ENCODE measurements at places on chromosomes 1 and 21.

DNA sequence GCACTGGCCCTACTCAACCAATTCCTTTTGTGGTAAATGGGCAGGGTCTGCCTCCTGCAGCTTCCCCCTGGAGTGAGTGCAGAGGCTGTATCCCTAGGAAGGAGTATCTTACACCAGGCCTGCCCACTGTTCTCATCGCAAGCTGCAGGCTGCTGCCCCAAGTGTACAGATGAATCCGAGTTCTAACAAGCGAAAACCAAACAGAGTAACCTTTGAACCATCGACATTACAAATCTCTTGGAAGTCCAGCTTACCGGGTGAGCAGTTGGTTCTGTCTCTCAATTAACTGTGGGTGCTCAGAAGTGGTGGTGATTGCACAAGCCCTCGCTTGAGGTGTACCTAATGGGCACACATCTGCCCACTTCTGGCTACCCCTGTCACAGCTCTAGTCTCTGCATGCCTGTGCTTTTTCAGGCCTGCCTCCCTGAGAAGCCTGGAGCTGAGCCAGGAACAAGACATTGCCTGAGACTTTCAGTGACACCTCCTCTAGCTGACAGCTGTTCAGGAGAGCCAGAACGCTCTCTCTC, 22.7 kb downstream of the INAVA start:
- H3K27ac ChIP-seq: no peak overlapping the region
- peaks cover 13% of the 10 kb centered on the region for H3K27me3 ChIP-seq
- ATAC-seq: no peak

DNA sequence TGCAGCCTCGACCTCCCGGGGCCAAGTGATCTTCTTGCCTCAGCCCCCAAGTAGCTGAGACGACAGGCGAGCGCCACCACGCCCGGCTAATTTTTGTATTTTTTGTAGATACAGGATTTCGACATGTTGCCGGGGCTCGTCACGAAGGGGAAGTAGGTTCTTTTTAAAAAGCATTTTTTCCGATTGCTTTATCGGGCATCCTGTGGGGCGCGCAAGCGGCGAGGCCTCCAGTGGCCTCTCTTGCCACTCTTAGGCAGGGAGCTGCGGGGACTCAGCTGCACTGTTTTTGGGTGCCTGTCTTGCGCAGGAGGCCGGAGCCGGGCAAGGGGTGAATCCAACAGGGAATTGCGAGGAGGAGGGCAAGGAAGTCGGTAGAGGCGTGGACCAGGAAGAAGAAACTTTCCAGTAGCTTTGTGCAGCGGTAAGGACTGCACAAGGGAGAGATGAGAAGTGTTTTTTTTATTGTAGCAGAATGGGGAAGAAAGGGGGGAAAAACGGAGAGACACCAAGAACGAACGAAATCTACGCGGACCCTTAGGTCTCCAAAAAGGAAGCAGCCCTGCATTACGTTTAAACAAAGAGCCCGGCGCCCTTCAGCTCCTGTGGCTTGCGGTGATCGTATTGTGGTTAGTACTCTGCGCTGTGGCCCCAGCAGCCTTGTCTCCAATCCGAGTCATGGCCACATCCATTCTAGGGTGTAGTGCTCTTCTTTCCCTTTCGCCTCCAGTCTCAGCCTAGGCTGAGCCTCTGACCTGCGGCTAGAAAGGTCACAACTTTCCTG, 164.8 kb downstream of the PPIAL4G start:
- H3K27me3 ChIP-seq: peaks cover 82% of the 10 kb centered on the region
- no peak overlapping the region for H3K27ac ChIP-seq
- peaks cover 13% of the 10 kb centered on the region for H3K4me1 ChIP-seq
- H3K36me3 ChIP-seq: no peaks in the 10 kb centered on the region

GRCh38 chr1:181490740-181491712, 7.7 kb downstream of the CACNA1E start:
- H3K4me1 ChIP-seq: peaks cover 4% of the 10 kb centered on the region
- H3K36me3 ChIP-seq: no peaks in the 10 kb centered on the region
- no peak overlapping the region for H3K4me3 ChIP-seq
- H3K27me3 ChIP-seq: peaks cover 20% of the 10 kb centered on the region
- peak; percentile 71 for ATAC-seq
- H3K27ac ChIP-seq: no peak overlapping the region

- no peaks in the 10 kb centered on the region for H3K36me3 ChIP-seq
- no peaks in the 10 kb centered on the region for H3K27me3 ChIP-seq
- ATAC-seq: no peak
- no peaks in the 10 kb centered on the region for H3K4me1 ChIP-seq
- no peak overlapping the region for H3K27ac ChIP-seq
- no peak overlapping the region for H3K4me3 ChIP-seq
These were observed 69.6 kb upstream of the SGIP1 start for GRCh38 chr1:66464351-66464750.

DNA sequence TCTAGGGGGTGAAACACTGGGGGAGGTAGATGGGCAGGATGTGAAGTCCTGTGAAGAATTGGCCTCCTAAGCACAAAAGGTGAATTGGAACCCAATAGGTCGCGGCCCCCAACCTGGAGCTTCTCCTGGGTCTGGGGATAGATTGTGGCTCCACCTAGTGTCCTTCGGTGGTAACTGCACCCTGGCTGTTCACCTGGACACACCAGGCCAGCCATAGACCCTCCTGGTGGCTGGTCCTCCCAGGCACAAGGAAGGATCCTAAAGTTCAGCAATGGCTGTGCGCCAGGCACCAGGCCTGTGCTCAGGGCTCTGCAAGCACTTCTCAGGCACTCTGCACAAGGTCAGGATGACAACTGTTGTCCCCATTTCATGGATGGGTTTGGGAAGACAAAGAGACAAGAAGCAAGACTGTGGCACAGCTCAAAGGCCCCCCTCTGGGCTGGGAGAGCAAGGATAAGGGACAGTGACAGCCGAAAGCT, 13.5 kb downstream of the ESPN start:
- peaks cover 11% of the 10 kb centered on the region for H3K4me1 ChIP-seq
- H3K36me3 ChIP-seq: no peaks in the 10 kb centered on the region
- peaks cover 79% of the 10 kb centered on the region for H3K27me3 ChIP-seq
- H3K27ac ChIP-seq: no peak overlapping the region
- ATAC-seq: no peak

DNA sequence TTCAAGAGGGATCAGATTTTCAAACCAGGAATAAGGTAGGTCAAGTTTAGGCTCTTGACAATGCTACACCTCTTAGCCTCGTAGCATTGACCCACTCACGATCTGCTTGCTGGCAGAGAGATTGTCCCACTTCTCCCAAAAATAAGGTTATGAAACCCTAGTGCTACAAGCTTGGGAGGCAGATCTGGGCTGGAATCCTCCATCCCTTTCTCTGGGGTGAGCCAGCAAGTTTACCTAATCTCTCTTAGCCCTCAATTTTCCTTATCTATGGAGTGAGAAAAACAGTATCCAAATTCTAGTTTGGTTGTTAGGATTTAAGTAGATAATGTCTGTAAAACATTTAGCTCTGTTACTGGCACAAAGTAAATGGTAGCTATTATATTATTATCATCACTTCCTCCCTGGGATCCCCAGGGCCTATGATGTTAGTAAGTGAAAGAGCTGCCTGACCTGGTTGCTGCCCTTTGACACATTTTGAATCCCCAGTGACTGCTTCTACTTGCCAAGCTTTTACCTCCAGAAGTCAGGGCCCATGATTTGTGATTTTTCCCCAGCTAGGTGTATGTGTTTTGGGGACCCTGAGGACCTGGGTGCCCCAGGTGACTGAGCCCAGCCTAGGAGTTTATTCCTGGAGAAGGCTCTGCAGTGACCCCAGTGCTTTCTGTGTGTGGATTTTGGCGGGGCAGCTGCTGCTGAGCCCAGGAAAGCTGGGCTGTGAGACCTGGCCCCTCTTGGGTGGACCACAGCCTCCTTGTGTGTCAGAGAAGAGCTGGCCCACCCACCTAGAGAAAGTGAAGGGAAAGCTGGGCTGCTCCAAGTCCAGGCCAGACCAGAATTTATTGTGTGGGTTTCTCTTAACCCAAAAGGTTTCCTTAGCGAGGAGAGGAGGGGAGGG, 48.2 kb upstream of the VANGL1 start:
- ATAC-seq: no peak
- no peaks in the 10 kb centered on the region for H3K4me1 ChIP-seq
- no peak overlapping the region for H3K27ac ChIP-seq

DNA sequence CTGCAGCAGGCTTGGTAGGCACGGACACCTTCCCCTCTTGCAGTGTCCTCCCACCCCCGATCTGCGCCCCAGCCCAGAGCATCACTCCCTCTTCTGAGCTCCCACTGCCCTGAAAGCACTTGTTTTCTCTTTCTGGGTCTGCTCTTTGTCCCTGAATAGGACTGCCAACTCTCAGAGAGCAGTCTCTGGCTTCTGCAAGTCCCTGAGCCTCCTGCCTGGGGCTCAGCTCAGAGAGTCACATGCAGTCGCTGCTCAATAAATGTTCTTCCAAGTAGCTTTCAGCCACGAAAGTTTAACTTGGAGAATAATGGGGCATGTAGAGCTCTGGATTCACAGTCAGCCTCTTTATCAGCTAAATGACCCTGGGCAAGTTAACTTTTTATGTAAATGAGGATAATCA, 205.6 kb downstream of the HIVEP3 start:
- no peak overlapping the region for H3K27ac ChIP-seq
- H3K4me3 ChIP-seq: no peak overlapping the region
- H3K27me3 ChIP-seq: no peaks in the 10 kb centered on the region
- no peaks in the 10 kb centered on the region for H3K4me1 ChIP-seq

DNA sequence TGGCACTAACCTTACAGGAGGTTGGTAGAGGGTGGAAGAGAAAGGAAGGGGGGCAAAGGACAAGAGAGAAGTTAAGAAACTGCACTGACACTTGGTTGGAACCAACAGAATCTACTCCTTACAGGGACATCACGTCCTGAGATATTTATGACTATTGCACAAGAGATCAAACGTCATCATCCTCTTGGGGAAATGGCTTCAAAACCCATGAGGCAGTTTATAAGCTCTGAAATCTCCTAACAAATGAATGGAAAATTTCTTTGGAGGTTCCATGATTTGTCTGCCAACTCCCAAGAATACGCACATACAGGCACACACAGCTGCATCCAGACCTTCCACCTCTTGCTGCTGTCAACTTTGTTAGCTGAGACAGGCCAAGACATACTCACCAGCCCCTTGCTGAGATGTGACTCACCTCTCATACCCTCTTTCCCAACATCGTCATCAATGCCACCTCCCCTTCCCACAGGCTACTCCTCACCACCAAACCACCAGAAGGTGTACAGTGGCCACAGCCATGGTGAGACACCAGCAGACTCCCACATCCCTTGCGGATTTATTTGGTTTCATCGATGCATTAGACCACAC, 135.5 kb downstream of the SETD4 start:
- peaks cover 12% of the 10 kb centered on the region for H3K27me3 ChIP-seq
- ATAC-seq: peak; percentile 73
- H3K4me3 ChIP-seq: no peak overlapping the region
- no peaks in the 10 kb centered on the region for H3K4me1 ChIP-seq

DNA sequence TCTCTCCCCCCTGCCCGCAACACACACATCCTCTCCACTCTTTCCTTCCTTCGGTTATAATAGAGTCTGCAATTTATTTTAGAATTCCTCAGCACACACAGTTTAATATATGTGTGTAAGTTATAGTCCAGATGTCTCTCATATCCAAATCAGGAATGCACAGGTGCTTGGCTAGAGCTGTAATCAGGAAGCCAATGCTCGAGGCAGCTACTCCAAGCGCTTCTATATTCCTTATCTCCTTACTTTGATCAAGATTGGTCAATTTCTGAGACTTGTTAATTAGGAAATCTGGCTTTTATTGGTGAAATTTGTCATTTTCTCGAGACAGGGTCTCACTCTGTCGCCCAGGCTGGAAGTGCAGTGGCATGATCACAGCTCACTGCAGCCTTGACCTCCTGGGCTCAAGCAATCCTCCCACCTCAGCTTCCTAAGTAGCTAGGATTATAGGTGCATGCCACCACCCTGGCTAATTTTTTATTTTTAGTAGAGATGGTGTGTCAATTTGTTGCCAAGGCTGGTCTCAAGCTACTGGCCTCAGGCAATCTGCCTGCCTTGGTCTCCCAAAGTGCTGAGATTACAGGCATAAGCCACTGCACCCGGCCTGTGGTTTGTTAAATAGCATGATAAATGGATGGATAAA, 27.7 kb downstream of the RPL5 start:
- H3K4me3 ChIP-seq: peak overlapping the region; percentile 26
- H3K4me1 ChIP-seq: peaks cover 7% of the 10 kb centered on the region
- H3K27me3 ChIP-seq: no peaks in the 10 kb centered on the region
- peak overlapping the region; percentile 50 for H3K27ac ChIP-seq
- no peak for ATAC-seq

DNA sequence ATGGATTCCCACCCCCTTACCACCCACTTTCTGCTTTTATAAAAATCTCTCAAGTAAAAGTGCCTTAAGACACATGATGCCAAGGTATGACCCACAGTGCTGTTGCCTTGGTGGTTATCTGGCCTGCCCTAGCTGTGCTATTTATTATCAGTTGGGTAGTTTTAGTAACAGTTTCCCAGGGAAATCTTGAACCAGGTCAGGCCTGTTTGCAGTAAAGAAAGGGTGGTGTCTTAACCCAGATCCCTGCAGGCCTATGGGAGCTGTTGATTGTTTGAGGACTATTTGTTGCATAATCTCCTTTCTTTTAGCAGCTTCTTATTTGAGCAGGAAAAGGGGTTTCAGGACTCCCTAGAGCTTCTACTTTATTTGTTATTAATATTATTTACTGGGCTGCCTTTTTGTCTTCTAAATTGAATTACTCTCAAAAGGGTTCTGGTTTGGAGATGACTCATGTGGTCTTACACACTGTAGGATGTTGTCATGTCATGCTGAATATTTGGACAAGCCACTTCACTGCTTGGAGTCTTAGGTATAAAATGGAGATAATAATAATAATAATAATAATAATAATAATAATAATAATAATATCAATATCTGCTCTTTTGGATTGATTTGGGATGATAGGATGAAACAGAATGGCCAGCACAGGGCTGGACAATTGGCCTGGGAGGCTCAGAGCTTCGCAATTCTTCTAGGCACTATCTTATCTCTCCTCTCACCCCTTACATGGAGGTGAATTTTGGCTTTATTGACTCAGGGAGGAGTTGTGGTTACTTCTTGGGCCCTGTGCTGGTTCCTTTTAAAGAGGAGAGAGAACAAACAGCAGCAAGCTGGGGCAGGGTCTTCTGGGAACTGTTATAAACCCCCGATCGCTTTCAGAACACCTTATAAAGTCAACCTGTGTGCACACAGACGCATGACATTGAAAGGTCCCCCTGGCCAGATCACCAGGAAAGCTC, 252.1 kb downstream of the PRDM2 start:
- ATAC-seq: peak; percentile 53
- H3K36me3 ChIP-seq: no peaks in the 10 kb centered on the region
- no peak overlapping the region for H3K27ac ChIP-seq
- H3K27me3 ChIP-seq: no peaks in the 10 kb centered on the region
- peaks cover 9% of the 10 kb centered on the region for H3K4me1 ChIP-seq
- no peak overlapping the region for H3K4me3 ChIP-seq

GRCh38 chr1:94768036-94768435, 52.1 kb upstream of the SLC44A3 start:
- no peak for ATAC-seq
- no peaks in the 10 kb centered on the region for H3K27me3 ChIP-seq
- no peak overlapping the region for H3K4me3 ChIP-seq
- no peaks in the 10 kb centered on the region for H3K4me1 ChIP-seq
- no peak overlapping the region for H3K27ac ChIP-seq

GRCh38 chr1:205967554-205968335, 24.5 kb upstream of the SLC26A9 start:
- no peak overlapping the region for H3K4me3 ChIP-seq
- H3K4me1 ChIP-seq: no peaks in the 10 kb centered on the region
- H3K27me3 ChIP-seq: no peaks in the 10 kb centered on the region
- H3K27ac ChIP-seq: no peak overlapping the region
- H3K36me3 ChIP-seq: no peaks in the 10 kb centered on the region
- no peak for ATAC-seq

- no peak overlapping the region for H3K4me3 ChIP-seq
- H3K27ac ChIP-seq: no peak overlapping the region
- H3K4me1 ChIP-seq: no peaks in the 10 kb centered on the region
These were observed 321.5 kb upstream of the FAM78B start for GRCh38 chr1:166488327-166488726.

Measured in gastroesophageal sphincter (tissue), 4 donors.